Kidney (tissue), 22 donors: ENCODE measurements at places on chromosomes 3 and 15. TPM values are rescaled to one million over a fixed set of nuclear protein-coding genes. Genes with fewer than 3 reads are reported as not detected.

DNA sequence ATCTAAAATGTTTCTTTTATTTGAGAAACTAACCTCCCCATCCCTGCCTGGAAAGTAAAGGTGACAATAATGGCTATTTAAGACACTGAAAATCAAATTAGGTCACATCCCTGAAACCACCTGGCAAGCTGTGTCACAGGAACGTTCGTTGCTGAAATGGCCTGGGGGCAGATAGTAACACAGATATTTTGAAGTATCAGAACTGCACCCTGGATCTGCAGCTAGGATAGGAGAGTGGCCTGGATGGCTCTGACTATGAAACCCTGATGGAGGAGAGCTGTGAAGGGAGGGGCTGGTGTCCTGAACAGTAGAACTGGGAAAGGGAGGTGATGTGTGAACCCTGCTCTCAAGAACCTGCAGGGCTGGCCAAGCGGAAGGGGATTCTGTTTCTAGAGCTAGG lies 648.3 kb upstream of the CFAP20DC start:
- DNase-seq = no peak

DNAJB11 gene
- polyA plus RNA-seq = 45.0 TPM

- DNase-seq = no peak
Observed at GRCh38 chr3:188111002-188111584, 42.9 kb upstream of the LPP start.

DNA sequence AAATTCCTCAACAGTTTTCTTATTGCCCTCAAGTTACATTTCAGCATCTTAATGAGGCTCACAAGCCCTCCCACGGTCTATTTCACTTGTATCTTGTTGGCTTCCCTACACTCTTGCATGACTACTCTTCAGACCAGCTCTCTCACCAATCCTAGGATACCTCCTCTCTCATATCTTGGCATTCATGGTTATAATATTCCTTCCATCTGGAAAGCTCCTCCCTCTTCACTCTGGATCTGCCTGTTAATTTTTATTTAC lies 8.5 kb upstream of the CCDC80 start:
- DNase-seq = no peak

GRCh38 chr15:48435321-48435720 lies 104.1 kb downstream of the DUT start:
- no peak for DNase-seq

DNA sequence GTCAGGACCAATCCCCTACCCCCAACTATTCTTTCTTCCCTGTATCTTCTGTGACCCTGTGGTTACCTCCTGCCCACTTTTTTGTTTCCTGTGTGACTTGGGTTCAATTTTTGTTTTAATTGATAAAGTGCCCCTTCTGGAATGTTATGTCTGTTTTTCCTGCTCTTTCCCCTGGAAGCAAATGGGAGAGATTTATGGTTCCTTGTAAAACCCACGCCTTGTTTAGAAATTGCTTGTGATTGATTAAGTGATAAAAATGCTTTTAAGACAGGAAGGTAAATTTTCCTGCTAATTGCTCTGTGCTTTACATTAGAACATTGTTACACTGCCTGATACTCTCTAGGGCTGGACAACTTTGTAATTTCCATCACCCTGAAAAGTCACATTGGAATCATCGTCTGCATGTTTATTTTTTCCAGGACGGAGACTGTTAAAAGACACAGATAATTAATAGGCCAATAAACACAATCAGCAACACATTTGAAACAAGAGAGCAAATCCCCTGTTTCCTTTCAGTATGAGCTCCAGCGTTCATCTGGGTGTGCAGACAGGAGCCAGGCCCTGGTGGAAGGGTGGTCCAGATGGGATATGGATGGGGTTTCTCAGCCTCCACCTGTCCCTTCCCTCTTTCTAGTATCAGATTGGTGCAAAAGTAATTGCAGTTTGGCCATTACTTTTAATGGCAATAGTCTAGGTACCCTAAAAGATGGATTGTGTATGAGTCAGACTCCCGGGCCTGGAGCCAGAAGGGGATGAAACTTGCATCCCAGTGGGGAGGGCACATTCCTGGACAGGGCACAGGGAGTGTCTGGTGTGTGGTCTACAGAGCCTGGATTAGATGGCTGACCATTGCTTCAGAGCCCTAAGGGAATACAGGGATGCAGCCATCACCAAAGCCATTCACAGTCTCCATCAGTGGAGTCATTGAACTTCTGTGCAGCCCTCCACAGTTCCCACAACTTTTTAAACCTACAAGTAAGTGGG lies 58.1 kb upstream of the AGBL1 start:
- peak; percentile 14 for DNase-seq

DNA sequence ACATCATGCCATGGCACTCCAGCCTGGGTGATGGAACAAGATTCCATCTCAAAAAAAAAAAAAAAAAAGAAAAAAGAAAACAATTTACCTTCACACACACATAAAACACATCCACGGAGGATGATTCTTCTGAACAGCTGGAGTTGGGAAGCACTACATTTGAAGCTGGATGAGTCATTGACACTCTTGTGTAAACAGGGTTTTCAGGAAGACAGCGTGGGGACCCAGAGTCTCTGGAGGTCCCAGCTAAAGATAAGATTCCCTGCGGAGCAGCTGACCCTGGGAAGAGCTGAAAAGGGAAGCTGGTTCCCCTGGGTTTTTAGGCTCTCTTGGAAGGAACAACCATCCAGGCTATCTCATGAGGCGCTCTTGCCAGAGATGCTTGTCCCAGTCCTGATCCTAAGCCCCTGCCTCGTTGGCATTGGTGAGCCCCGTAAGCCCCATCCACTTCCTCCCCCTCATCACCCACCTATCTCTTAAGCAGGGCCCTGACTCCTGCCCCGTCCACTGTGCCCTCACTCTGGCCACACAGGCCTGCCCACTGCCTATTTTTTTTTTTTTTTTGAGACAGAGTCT lies 32.0 kb upstream of the FURIN start:
- no peak for DNase-seq

GRCh38 chr15:88881775-88882174 lies 13.6 kb downstream of the HAPLN3 start:
- DNase-seq = no peak

- DNase-seq = no peak
Observed at GRCh38 chr15:66724732-66725463, 22.9 kb downstream of the SMAD6 start.

CPEB1 gene
- polyA plus RNA-seq = 1.6 TPM

DNA sequence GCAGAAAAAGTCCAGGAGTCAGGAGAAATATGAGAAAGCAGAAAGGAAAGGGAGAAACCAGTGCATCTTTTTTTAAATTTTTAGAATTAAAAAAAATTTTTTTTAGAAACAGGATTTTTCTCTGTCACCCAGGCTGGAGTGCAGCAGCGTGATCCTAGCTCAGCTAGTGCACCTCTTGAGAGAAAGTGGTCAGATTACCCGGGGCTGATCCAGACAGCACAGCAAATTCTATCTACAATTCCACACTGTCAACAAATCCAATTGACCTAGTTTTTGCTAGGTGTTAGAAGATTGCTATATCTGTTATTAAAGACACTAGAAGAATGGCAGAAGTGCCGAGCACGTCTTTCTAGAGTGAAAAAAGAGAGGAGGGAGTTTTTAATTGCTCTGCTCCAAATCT lies 117.3 kb downstream of the RFTN1 start:
- DNase-seq = no peak

OXTR gene
- 0.39 TPM for polyA plus RNA-seq

KNG1 gene
- polyA plus RNA-seq = 710 TPM

- DNase-seq = no peak
Observed at GRCh38 chr15:57534281-57534680, 57.4 kb upstream of the MYZAP start.

RTP1 gene
- not detected for polyA plus RNA-seq

GRCh38 chr15:56804938-56805337 lies 71.6 kb upstream of the ZNF280D start:
- DNase-seq = no peak

DNA sequence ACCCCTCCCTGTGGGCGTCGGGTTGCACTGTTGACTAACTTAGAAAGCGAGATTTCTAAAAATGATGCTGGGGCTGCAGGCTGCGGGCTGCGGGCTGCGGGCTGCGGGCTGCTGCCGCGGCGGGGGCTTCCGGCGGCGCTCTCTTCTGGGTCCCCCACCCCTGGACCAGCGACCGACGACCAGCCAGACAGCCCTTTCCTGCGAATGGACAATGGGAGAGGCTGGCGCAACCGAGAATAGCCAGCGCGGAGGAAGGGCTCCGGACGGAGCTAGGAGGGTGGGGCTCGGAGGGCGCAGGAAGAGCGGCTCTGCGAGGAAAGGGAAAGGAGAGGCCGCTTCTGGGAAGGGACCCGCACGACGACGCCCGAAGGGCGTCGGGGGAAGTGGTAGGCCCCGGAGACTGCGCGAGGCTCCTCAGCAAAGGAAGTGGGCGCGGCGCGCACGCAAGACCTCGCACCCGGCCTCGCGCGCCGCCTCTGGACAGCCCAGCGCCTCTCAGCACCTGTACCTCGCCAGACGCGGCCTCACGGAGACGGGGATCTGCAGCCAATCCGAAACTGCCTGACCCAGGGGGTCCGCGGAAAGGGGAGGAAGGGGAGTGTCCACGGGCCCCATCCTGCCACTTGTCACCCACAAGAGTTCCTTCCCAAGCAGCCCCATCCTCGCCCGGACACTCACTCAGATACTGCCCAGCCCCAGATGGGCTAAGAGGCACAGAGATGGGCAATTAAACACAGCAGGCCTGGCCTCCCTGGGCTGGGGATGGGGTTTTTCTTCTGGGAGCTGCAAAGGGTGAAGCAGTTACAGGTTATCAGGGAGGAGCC lies 70.7 kb downstream of the SLC12A8 start:
- DNase-seq = peak; percentile 74

GPR149 gene
- polyA plus RNA-seq = not detected

DNA sequence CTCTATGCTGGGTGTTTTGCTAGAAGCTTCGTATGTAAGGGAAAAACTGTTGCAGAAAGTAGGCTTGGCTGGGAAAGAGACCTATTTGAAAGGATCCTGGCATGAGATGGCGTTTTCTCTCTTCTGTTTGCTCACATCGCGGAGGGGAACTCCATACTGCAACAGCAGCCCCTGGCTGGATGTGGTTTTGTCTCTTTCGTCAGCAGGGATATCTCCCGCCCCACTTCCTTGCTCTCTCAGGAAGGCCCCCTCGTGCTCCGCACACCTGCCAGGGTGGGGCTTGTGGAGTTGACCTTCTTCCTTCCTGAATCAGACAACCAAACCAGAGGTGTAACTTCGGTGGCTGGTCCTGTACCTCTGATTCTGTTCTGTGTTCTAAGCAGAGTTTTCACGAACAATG lies 26.4 kb upstream of the MYZAP start:
- DNase-seq = no peak

DAZL gene
- polyA plus RNA-seq = not detected

MKRN2OS gene
- not detected for polyA plus RNA-seq

- no peak for DNase-seq
Observed at GRCh38 chr3:156655819-156656550, 18.4 kb upstream of the TIPARP start.

GRCh38 chr3:61060411-61060861 lies 190.8 kb downstream of the FHIT start:
- no peak for DNase-seq

DNA sequence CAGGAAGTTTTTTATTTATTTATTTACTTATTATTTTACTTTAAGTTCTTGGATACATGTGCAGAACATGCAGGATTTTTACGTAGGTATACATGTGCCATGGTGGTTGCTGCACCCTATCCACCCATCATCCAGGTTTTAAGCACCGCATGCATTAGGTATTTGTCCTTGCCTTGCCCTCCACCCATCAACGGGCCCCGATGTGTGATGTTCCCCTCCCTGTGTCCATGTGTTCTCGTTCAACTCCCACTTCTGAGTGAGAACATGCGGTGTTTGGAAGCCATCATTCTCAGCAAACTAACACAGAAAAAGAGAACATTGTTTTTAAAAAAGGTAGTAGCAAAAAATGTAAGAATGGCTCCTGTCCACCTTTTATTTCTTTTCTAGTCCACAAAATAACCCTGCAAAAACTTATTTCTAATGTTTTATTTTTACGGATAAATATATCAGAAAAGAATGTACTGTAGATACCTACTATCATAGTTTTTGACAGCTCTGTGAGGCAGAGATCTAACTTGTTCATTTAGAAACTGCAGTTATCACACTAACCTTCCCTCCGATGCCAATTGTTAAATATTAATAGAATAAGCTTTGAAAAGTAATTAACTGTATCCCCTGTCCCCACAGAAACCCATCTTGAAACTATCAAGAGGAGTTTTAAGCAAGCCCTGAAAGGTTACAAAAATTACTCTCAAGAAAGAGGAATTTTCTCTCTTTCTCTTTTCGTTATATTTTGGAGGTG lies 189.2 kb downstream of the LPP start:
- no peak for DNase-seq

DNA sequence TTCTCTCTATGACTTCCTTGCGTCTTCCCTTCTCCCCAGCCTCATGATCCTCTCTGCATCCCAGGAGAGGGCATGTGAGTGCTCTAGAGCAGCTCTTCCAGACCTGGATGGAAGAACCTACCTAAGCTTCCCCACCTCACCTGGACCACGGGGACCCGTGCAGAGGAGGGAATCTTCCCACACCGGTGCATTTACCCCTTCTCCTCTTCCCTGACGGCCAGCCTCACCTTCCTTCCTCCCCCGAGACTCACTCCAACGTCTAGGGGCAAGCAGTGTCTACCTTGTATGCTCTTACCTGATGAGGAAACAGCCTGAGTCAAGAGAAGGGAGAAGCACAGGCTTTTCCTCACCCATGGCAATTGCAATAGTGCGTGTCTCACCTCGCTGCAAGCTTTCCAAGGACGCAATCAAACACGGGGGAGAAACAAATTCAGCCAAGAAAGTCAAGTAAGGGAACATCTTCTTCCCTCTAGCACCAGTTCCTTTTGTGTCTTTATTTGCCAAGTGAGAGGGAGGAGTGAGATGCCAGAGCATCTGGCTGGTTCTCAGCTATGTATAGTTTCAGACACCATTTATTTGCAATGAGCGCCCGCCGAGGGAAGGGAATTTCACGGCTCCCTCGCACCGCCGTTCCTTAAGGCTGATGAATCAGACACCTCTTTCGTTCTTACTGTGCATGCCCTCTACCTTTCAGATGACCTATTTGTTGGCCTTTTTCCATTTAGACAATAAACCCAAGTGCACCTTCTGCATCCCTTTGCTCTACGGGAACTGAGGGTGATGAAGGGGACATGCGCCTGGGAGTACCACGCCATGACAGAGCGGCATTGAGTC lies 1.8 kb upstream of the CCR9 start:
- DNase-seq = no peak
